GM20000 (cell line): ENCODE measurements at places on chromosomes 3 and 15.

- DNase-seq = no peak
Observed at GRCh38 chr3:182308328-182308727, 485.0 kb upstream of the ATP11B start.

DNA sequence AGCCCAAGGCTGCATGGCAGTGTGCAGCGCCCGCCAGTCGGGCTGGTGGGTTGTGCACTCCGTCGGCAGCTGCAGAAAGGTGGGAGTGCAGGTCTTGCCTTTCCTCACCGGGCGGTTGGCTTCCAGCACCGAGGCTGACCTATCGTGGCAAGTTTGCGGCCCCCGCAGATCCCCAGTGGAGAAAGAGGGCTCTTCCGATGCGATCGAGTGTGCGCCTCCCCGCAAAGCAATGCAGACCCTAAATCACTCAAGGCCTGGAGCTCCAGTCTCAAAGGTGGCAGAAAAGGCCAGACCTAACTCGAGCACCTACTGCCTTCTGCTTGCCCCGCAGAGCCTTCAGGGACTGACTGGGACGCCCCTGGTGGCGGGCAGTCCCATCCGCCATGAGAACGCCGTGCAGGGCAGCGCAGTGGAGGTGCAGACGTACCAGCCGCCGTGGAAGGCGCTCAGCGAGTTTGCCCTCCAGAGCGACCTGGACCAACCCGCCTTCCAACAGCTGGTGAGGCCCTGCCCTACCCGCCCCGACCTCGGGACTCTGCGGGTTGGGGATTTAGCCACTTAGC lies 4.3 kb downstream of the ISL2 start:
- peak; percentile 79 for DNase-seq

DNA sequence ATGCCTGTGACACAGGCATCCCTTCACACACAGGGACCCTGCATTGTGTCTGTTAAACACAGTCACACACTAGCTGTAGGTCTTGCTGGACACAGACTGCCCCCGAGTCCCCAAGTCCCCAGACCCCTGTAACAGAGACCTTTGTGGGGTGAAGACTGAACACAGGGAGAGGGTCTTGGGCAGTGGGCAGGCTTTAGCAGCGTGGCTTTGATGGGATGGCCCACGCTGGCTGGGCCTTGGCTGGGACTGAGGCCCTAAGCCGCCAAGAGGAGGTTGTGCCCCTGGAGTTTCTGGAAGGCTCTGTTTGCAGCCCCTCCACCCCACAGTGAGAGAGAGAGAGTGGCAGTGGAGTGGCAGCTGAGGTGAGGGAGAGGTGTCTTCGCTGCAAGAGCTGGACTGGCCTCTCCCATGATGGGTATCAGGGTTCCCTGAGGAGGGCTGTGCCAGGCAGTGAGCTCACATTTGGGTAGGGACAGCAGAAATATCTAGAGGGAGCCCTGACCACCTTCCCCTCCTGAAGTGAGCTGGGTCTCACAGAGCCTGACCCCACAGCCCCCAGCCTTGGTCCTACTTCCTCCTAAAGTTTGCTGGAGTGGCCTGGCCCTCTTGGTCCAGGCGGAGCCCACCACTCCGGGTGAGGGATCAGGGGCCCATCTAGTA lies 635 bp upstream of the VILL start:
- no peak for DNase-seq

DNA sequence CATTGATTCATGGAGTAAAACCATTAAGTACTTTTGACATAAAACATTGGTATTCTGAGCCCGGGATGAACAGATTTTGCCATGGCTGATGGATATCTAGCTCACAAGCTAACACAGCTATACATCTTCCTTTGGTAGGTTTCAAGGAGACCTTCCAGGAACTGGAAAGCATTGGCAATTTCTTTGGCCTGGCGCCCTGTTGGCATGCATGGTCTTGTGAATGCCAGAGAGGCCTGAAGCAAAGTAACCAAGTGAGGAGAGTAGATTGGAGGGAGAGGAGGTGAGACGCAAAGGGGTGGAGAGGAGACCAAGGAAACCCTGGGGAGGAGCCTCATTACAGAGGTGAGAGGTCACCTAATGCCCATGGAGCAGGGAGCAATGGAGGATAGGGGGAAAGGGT lies 67.2 kb downstream of the SQOR start:
- DNase-seq = no peak

DNA sequence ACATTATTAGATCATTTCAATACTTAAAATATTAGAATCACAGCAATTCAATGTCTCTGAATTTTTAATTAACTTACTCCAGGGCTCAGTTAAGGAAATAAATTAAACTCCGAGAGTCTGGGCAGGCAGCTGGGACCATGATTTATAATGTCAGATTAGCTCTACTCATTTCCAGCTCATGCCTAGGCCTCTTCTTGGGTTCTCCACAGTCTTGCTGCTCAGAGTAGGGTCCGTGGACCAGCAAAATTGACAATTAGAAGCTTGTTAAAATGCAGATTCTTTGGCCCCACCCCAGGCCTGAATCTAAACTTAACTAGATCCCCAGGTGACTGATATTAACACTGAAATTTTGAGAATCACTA lies 28.2 kb downstream of the ADAMTS9 start:
- DNase-seq = no peak

- peak; percentile 76 for DNase-seq
Observed at GRCh38 chr3:123642182-123642956, 57.5 kb upstream of the HACD2 start.

DNA sequence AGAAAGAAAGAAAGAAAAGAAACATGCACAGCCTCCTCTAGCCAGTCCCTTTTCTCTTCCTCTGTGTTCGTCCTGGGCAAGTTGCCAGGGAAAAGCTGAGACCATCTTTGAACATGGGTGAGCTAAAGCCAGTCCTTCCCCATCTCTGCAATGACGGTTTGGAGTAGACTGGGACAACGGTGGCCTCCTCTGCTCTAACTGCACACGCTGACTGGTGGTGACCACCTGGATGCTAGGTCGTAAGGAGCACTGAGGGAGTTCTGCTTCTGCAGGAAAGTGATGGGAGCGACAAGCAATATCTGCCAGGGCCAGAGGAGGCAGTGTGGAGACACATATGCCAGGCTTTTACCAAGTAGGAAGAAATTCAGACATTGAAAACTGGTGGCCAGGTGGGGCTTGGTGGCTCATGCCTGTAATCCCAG lies 111.7 kb downstream of the NUP210 start:
- DNase-seq = peak; percentile 38

GRCh38 chr3:11155341-11156025 lies 1.2 kb downstream of the HRH1 start:
- DNase-seq = peak; percentile 51

- no peak for DNase-seq
Observed at GRCh38 chr15:38928431-38928830, 363.8 kb upstream of the RASGRP1 start.

DNA sequence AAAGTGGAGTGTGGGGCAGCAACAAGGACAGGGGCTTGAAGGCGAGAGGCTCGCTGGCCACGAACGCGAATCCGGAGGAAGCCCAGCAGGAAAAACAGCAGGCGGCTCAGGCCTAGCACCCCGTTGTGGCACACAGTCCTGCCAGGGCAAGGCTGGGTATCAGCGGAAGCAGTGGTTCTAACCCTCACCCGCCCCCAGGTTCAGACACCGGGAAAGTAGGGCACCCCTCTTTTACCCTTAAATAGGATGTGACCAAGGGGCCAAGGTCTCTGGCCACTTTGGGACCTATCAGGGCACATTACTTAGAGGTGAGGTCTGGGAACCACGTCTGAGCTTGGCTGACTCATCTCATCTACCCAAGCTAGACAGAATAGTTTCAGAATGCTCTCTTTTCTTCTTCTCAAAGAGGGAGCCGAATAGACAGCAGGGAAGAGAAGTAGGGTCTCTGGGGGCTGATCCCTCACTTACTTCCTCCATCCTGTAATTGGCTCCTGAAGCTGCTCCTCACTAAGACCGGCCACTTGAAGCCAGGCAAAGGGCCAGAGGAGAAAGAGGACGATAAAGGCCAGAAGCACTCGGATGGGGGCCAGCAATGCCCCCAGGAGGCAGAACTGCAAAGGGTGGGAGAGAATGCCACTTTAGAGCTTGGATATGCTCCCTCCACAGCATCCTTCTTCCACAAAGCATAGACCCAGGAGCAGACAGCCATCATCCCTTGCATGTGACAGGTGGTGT lies 1.7 kb downstream of the LPCAT4 start:
- peak; percentile 30 for DNase-seq

- peak; percentile 30 for DNase-seq
Observed at GRCh38 chr15:38085114-38085513, 150.7 kb downstream of the TMCO5A start.

- no peak for DNase-seq
Observed at GRCh38 chr15:89926158-89926557, 13.4 kb upstream of the ARPIN start.

- DNase-seq = no peak
Observed at GRCh38 chr3:125231895-125232294, 19.3 kb upstream of the SLC12A8 start.

DNA sequence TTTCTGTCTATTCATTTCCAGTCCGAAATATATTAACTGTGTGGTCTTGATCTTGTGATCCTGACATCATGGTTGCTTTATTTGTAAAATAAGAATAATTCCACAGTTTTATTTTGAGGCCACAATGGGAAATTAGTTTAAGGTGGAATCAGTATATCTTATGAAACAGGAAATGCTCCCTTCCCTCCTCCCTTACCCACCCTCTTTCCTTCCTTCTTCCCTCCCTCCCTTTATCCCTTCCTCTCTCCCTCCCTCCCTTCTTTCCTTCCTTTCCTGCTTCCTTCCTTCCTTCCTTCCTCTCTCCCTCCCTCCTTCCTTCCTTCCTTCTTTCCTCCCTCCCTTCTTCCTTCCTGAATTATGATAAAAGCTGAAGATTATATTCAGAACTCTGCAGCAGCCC lies 452.3 kb downstream of the NAALADL2 start:
- no peak for DNase-seq

DNA sequence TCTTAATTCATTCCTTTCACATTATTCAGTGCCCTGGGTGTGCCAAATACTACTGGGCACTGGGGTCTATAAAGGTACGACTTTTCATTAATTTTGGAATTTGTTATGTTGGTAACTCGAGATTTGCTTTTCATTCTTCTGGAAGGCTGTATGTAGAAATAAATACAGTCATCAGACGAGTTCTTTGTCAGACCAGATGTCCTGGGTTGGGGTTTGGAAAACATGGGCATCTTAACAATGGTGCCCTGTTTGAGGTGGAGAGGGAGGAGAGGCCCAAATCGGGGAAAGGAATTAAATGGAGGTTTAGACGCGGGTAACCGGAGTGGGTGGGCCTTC lies 662 bp upstream of the GLCE start:
- no peak for DNase-seq
